ENCODE measurements at places on chromosomes 3 and 15. TPM values are rescaled to one million over a fixed set of nuclear protein-coding genes. Genes with fewer than 3 reads are reported as not detected.

GNAT1 gene
- total RNA-seq = not detected

DNA sequence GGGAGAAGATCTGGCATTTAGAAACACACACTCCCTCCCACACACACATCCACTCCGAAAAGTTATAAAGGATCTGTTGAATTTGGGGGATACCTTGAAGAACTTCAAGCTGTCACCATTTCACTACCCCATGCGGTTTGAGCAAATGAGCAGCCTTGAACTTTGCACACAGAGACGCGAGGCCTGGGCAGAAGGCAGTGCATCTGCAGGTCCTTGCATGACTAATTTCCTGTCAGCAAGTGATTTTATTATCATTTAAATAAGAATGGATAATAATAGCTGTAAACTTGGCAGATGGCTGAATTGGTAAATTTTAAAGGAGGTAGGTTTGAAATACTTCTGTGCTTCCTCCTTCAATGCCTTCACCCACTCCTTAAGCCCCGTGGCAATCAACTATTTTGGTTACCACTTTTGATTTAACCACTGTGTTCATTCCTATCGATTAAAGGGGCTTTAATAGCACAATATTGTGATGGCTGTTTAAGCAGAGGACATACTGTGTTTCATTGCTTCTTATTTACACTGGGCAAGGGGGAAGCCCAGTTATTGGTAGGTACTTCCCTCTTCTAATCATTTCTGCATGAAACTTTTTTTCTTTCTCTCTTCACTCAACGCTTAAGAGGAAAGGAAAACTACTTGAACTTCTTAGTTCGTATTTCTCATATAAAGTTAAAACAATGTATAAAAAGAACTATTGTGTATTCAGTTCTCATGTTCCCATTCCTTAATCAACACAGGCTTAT is 108.1 kb downstream of the ROBO2 start:
- DNase-seq = no peak

GRCh38 chr3:188369526-188369925 is 215.6 kb downstream of the LPP start:
- DNase-seq = no peak

- DNase-seq = no peak
Measured at GRCh38 chr3:9776896-9777693, 7.3 kb upstream of the CAMK1 start.

DNA sequence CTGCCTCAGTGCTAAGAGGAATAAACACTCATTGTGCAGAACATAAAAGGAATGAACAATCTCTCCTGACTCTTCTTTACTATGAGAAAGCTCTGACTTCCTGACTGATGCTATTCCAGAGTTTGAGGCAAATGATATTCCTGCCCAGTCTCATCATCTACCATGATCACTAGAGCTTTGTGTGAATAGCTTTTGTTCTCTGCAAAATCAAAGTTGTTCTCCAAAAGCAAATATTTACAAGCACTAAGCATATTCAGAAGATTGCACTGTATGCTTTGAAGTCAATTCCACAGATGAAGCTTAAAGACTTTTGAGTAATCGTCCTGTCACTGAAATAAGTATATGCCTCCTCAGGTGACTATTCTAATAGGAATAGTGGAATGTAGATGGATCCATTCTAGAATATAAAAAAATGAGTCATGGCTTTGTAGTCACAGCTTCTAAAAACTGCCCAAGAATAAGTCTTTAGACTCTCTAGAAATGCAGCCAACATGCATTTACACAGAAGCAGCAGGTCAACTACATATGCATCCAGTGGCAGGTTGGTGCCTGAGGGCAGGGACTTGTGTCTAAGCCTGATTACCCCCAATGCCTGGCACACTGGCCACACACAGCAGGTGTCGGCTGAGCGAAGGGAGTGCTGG is 34.6 kb downstream of the TNFAIP8L3 start:
- no peak for DNase-seq

GRCh38 chr3:112467539-112467938 is 31.7 kb downstream of the BTLA start:
- no peak for DNase-seq

All from glomerular endothelial cell (primary cell).